ENCODE measurements at places on chromosomes 7 and 10.

GRCh38 chr10:34216348-34216945 lies 598.6 kb downstream of the PARD3 start:
- no peak for DNase-seq

- no peak for DNase-seq
Measured at GRCh38 chr7:78779788-78780187, 673.7 kb downstream of the MAGI2 start.

GRCh38 chr7:13189668-13190067 lies 502.2 kb downstream of the ARL4A start:
- DNase-seq, result no peak

GRCh38 chr10:128808921-128809440 lies 658.1 kb upstream of the MGMT start:
- no peak for DNase-seq

DNA sequence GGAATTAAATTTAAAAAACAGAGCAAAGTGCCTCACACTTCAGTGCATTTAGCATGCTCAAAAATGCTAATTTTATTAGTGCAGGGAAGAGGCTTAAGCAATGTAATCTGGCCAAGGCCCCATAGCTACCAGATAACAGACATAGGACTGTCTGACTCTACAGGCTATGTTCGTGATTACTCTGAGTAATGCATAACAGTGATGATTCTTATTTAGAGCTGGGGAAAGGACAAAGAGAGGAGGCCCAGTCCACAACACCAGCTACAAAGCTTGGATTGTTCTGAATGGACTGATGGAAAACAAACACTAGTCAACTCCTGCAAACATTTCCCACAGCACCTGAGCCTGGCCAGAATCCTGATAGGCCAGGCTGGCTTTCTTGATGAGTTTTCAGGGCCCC lies 8.4 kb upstream of the CH25H start:
- DNase-seq, result no peak

- DNase-seq, result no peak
Measured at GRCh38 chr7:140269004-140269638, 92.3 kb upstream of the KDM7A start.

GRCh38 chr10:122884166-122884565 lies 4.8 kb upstream of the FAM24B start:
- DNase-seq, result no peak

- no peak for DNase-seq
Measured at GRCh38 chr7:151346470-151346769, 4.8 kb downstream of the NUB1 start.

DNA sequence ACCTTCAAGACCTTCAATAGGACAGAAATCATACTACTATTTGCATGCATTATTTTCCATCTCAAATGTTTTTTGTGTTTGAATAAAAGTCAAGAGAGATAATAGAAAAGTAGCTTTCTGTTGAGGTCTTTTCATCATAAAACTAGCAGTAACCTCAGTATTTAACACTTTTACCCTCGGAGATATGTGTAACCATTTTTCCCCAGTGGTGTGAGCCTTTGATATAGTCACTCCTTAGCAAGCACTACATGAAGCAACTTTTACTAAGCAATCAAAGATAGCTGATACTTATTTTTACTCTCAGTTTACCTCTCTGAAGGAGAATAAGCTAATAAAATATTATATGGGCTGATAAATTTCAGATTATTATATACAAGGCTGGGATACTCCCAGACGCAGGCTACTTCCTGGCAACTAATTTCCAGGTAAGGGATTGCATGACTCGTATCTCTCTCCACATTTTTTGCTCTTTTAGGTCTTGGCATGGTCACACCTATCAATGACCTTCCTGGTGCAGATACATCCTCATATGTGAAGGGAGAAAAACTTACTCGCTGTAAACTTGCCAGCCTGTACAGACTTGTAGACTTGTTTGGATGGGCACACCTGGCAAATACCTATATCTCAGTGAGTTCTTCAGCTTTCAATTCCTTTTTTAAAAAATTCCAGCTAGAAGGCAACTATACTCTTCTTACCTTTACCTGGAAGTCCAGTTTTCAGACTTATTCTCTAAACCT lies 91.5 kb upstream of the MXI1 start:
- no peak for DNase-seq

GRCh38 chr10:31383810-31384588 lies 65.0 kb downstream of the ZEB1 start:
- no peak for DNase-seq
